ENCODE measurements at places on chromosomes 11 and 22. TPM values are rescaled to one million over a fixed set of nuclear protein-coding genes. Genes with fewer than 3 reads are reported as not detected.

Gene OR4D5
- total RNA-seq, result not detected

Gene ANO1
- total RNA-seq, result 0.16 TPM

Gene HTR3B
- total RNA-seq, result not detected

Gene LRRN4CL
- total RNA-seq, result 63.6 TPM

Gene LRP5
- total RNA-seq, result 62.8 TPM

Gene OR2D2
- total RNA-seq, result 0.61 TPM

Gene KRTAP5-10
- total RNA-seq, result not detected

Gene SYT7
- 0.65 TPM for total RNA-seq

Gene PIWIL4
- 3.9 TPM for total RNA-seq

Gene SLC7A4
- total RNA-seq, result 11.5 TPM

Gene ADAMTS8
- 0.12 TPM for total RNA-seq

Gene CENPM
- total RNA-seq, result 2.4 TPM

Gene OR6T1
- not detected for total RNA-seq

Gene MPEG1
- total RNA-seq, result not detected

Gene OR8D4
- not detected for total RNA-seq

Gene PHETA2
- 33.8 TPM for total RNA-seq

Gene RRP8
- 12.8 TPM for total RNA-seq

Gene CECR2
- total RNA-seq, result not detected

Gene DMC1
- total RNA-seq, result 7.2 TPM

Gene OR56A1
- total RNA-seq, result not detected

Gene TLCD5
- 6.5 TPM for total RNA-seq

Gene APOA1
- total RNA-seq, result not detected

Gene SLC5A4
- total RNA-seq, result not detected

Gene TEF
- total RNA-seq, result 18.8 TPM

Gene LMO2
- not detected for total RNA-seq

Gene SLC6A5
- total RNA-seq, result not detected

Gene CHRNA10
- 0.85 TPM for total RNA-seq

Gene JHY
- 10.3 TPM for total RNA-seq

Gene FGF19
- total RNA-seq, result not detected

Gene GVQW3
- 1.9 TPM for total RNA-seq

Gene OR52R1
- total RNA-seq, result not detected

Gene LMO1
- total RNA-seq, result not detected

Gene POTEH
- not detected for total RNA-seq

Gene ABTB2
- 9.1 TPM for total RNA-seq

Gene SYT13
- total RNA-seq, result not detected

Gene PIK3IP1
- total RNA-seq, result 22.2 TPM

Gene RASD2
- total RNA-seq, result not detected

Gene CARNS1
- total RNA-seq, result 0.16 TPM

All from hair follicle dermal papilla cell (primary cell).